Epithelial cell of esophagus (primary cell): ENCODE measurements at places on chromosomes 7 and 10.

GRCh38 chr7:96789914-96790313 lies 80.3 kb upstream of the SEM1 start:
- peak; percentile 64 for DNase-seq

DNA sequence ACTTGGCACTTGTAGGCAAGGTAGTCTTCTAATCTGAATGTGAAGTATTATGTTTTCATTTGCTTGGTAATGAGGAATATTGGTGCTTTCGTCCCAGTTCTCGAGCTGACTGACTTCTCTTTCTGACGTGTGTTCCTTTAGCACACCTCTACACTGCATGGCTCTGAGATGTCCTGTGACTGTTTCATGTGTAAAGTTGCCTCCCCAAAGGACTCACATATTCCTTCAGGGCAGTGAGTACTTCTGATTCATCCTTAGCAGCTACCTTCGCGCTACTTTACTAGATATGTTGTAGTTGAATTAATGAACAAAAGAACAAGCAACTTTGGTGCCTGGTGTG lies 113.7 kb downstream of the EGFR start:
- DNase-seq, result peak; percentile 99

GRCh38 chr7:73536479-73536878 lies 14.4 kb upstream of the BAZ1B start:
- DNase-seq, result no peak

GRCh38 chr7:149624419-149625339 lies 127.1 kb upstream of the ZNF746 start:
- DNase-seq, result peak; percentile 96

DNA sequence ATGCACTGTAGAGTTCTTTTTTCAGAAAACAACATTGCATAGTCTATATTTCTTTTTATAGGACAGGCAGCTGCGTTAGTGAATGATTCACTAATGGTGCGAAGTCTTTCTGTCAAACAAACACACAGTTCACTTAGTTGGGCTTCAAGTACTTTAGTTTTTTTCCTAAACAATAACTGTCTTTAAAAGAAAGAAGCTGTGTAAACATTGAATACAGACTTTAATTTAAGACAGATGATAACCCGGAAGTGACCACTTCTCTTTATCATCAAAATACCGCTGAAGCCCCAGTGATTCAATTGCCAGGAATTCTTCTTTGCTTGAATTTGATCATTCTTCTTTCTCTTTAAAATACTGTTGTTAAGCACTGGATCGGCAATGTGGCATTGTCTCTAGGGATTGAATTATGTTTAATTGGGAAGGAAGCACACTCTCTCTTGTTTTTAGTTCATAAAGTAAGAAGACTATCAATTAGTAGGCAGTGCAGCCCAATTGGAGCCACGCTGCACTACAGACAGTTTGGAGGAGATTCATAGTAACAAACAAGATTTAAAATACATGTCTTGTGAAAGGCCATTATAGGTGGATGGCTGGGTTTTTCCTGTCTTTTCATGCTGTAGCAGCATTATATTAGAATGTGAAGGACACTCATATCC lies 30.4 kb downstream of the CNTNAP2 start:
- no peak for DNase-seq

- DNase-seq, result peak; percentile 46
Observed at GRCh38 chr7:1811850-1812508, 141.9 kb downstream of the ELFN1 start.

DNA sequence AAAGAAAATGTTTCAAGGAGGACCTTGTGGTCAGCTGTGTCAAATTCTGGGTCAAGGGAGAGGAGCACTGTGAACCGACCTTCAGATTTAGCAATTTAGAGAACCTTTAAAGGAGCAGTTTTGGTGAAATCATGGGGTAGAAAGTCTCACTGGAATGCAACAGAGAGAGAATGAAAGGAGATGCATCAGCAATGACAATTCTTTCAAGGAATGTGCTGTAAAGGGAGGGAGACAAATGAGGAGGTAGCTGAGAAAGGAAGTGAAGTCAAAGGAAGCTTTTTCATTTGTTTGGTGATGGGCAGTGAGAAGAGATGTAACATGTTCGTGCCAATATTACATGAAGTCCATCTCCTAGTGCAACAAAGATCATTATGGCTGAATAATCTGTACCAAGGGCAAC lies 166.0 kb downstream of the TSPAN12 start:
- peak; percentile 2 for DNase-seq

- DNase-seq, result peak; percentile 58
Observed at GRCh38 chr7:133704453-133704852, 422.7 kb upstream of the LRGUK start.

GRCh38 chr10:13349463-13350274 lies 1.6 kb upstream of the SEPHS1 start:
- peak; percentile 46 for DNase-seq

- no peak for DNase-seq
Observed at GRCh38 chr7:156435486-156436231, 204.9 kb upstream of the RNF32 start.

DNA sequence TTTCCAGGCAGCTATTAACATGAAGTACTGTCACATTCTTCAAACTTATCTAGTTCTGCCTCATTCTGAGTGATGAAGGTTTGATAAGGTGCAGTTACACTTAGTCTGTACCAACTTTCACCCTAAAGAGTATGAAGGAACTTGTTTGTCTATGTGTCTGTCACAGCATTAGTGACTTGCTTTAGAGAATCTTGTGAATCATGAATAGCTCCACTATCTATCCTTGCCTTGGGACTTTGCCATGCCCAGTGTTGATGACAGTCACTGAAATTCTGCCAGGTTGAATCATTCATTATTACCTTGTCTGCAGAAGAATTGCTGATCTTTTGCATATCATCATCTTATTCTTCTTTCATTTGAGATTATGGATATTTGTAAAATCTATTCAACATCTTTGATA lies 50.9 kb upstream of the A1CF start:
- peak; percentile 17 for DNase-seq

DNA sequence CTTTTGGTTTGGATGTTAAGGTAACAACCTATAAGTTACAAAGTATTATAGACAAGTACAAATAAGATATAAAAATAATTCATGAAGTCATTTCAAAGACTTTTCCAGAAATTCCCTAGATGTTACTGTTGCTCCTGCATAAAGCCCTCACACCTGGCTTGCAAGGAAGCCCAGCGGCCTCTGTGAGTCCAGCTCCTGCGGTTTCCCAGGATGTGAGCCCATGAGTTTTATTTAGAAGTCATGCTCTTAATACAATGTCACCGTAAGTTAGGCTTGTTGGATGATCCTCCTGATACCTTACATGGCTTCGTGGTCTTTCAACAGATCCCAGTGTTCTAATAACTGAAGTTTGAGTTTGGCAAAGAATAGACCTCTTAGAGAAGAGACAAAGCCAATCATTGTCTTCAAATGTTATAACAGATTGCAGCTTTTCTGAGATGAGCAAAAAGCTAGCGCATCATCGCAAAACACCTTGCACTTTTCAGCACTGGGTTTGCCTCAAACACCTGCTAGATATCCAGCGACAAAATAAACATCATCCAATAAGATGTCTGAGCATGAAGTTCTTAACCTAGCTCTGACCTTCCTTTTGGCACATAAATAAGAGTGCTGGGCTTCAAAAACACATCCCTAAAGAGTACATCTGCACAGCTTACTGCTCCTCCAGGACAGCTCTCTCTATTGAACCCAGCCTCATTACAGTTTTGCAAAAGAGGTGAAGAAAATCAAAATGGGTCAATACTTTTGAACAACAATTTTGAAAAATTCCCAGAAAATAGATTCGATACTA lies 3.6 kb downstream of the FAM171A1 start:
- no peak for DNase-seq

DNA sequence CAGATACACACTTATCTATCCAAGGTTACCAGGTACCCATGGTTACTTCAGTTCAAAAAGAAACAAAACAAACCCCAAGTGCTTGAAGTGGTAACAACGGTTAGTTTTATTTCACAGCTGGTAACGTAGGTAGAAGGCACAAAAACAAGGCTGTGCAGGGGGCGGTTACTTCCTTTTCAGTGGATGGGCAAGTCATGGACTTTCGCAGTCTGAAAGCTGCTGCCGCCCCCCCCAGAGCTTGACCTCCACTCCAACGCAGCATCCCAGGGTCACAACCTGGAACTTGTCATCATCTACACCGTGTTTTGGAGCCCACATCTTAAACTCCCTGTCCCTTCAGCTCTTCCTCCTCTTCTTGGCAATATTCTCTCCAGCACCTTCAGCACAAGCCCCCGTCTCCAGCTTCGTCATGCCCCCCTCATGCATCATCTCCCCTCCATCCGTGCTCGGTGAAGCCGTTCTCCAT lies 181.2 kb upstream of the ITGB1 start:
- DNase-seq, result no peak

DNA sequence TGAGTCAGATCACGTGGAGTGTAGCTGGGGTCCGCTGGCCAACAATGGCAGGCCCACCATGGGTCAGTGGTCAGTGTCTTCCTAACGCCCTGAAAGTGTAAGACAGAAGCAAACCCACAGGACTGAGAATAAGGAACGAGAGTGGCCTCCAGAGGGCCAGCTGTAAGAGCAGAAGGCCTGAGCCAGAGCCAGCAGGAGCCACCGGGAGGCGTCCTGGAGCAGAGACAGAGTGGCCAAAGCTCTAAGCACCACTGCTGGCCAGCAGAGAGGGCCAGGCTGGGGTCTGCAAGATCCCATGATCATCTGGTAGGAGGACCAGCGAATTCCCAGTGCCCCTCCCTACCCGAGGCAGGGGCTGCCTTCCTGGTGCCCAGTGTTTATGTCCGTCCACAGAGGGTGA lies 9.2 kb downstream of the CCDC201 start:
- no peak for DNase-seq

- no peak for DNase-seq
Observed at GRCh38 chr10:52740155-52740549, 32.4 kb downstream of the MBL2 start.

GRCh38 chr10:124611738-124612137 lies 132.4 kb downstream of the FAM53B start:
- DNase-seq, result no peak

DNA sequence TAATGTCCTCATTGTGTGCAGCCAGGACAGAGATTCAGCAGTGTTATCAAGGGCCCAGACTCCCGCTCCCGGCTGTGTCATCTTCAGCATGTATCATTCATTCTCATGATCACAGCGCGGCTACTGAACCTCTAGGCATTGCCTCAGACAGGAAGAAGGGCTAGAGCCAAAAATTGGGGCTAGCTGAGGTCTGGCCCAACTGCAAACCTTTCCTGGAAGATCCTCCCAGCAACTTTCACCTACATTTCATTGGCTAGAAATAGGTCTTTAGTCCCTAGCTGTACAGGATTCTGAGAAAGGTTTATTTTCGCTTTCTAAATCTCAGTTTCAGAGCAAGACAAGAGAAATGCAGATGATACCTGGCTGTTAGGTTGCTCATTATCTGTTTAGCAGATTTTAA lies 81.9 kb downstream of the CREM start:
- DNase-seq, result no peak
